CD4-positive, alpha-beta memory T cell (primary cell): ENCODE measurements at places on chromosomes 5 and 9.

DNA sequence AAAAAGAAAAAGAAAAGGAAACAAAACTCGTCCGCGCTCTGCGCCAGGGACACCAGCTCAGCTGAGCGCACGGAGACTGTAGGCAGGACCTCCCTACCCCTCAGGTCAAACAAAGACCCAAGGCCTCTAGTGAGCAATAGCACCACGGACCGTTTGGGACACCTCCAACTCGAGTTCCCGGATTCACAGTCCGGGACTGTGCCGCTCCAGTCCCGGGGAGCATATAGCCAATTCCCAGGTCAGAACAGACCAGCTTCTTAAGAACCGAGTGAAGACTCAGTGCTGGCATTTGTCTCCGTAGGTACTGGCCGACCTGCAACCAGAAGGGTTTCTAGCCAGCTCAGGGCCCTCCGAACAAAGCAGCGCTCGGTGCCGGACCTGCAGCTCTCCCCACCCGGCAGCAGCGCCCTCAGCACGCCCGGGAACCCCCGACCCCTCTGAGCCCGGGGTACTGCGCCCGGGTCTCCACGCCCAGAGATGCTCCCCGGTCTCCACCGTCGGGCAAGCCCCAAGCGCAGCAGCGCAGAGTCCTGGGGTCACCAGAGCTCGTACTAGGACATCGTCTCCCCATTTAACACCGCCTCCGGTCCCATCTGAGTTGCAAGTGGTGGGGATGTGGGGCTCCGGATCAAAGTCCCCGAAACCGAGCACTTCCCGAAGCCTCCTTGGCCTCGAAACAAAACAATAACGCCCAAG, 591 bp downstream of the ABCA1 start:
- DNase-seq = peak; percentile 22

DNA sequence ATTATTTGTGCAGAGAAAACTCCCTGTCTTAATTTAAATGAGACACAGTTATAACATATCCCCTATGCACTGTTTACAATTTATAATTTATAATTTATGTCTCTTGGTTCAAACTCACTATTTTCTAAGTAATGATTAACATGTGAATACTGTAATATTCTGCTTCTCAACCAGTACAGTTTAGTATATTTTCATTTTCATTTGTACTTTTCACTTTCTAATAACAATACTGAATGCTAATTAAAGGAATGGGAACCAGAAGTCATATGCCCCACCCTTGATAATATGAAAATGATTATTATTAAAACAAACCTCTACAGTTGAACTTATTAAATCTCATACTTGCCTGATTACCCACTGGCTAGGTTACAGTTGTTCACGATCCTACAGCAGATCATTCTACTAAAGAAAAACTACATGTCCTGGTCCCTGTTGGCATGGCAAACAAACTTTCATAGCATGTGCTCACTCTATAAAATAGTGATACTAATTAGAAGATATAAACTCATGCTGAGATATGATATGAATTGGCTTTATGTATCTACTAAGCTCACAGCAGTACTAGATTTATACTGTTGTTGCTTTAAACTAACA, 66.4 kb downstream of the POU5F2 start:
- no peak for DNase-seq

- no peak for DNase-seq
Measured at GRCh38 chr5:108762660-108763059, 15.0 kb downstream of the FER start.

DNA sequence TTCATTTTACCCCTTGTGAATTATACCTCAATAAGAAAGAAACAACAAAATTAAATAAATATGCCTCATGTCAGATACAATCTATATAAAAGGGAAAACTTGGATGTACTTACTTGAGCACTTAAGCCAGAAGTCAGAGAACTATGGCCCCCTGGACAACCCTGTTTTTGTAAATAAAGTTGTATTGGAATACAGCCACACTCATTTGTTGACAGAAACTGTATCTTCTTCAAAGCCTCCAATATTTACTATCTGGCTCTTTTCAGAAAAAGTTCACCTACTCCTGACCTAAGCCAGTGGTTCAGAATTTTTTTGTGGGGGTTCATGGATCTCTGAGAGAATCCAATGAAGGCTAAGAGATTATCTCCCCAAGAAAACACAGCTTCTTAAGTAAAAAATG, 45.3 kb upstream of the RASEF start:
- DNase-seq = no peak

DNA sequence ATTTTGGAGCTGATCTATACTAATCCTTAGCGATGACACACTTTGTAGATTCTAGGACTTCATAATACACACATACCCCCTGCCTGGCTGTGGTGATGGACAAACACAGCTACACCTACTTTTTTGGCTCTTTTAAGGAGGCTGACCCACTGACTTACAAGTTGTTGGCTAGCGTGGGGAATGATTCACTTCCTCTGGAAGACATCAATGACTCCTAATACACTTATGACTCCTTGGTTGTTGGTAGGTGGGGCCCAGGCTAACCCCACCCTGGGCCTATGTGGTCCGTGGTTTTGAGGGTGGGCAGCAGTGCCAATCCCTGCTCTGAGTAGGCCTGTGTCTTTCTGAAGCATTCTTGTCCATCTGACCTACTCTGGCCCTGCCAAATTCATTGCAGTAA, 144.4 kb downstream of the SLC12A2 start:
- no peak for DNase-seq

DNA sequence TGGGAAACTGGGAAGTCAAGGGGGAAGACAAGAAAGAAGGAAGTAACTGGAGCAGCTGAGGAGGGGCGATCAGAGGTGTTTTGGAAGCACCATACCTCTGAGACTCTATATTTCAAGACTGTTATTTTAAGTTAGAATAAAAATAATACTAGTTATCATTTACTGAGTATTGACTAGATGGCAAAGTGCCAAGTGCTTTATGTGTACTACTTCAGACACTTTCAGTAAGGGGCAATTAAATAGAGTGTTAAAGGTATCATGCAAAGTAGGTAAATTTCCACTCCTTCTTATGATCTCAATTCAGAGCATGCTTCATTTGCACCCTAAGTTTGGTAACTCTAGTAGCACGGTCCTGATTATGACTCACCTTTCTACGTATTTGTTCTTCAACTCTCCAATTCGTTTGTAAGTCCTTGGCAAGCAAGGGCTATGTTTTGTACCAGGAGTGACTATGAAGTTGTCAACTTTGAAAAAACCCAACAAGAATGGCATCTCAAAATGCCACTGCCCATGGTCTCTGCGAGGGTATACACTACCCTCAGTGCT, 152.4 kb upstream of the RAPGEF1 start:
- DNase-seq = no peak

- no peak for DNase-seq
Measured at GRCh38 chr5:3343211-3343610, 252.4 kb upstream of the IRX1 start.

DNA sequence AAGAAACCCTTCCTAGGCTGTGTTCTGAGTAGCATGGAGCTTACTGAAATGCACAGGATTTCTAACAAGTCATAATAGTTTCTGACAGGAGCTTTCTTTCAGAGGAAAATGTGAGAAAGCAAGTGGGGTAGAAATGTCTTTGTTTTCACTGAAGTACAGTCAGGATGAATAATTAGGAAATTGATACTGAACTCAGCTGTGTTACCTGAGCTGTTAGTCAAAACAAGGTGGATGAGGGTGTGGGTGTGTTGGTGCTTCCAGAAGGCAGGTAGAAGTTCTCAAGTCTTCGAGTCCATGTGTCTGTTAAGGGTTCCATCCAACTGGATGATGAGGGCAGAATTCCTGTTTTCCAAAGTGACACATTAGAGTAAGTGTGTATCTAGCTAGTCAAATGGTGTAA, 122.4 kb downstream of the BASP1 start:
- no peak for DNase-seq

GRCh38 chr9:105198023-105198422, 46.4 kb upstream of the SLC44A1 start:
- DNase-seq = no peak

DNA sequence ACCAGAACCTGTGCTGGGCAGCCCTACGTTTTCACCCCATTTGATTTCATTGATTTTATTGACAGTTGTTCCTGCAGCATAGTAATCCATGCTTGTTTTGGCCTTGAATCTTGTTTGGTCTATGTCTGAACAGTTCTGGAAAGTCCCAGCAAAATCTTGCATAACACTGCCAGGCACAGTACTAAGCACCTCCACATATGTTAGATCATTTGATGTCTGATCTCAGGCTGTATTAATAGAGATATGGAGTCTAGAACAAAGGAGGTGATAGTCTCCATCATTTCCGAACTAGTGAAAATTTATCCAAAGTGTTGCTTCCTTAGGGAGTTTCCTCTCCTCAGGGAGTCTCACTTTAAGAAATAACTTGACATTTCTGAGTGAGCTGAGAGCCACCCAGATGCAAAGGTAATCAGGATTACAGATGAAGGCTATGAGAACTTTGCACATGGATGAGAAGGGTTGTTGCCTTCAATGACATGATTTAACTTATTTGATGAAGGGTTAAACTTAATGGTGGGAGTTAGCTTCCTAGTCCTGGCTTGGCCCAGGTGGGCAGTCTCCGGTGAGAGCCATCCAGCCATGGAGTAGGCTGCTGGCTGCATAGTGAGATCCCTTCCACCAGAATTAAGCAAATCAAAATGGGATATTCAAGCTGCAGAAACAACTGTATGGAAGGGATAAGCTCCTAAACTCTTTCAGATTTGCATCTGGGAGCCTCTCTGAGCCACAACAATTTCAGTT, 173.8 kb upstream of the MVB12B start:
- no peak for DNase-seq

DNA sequence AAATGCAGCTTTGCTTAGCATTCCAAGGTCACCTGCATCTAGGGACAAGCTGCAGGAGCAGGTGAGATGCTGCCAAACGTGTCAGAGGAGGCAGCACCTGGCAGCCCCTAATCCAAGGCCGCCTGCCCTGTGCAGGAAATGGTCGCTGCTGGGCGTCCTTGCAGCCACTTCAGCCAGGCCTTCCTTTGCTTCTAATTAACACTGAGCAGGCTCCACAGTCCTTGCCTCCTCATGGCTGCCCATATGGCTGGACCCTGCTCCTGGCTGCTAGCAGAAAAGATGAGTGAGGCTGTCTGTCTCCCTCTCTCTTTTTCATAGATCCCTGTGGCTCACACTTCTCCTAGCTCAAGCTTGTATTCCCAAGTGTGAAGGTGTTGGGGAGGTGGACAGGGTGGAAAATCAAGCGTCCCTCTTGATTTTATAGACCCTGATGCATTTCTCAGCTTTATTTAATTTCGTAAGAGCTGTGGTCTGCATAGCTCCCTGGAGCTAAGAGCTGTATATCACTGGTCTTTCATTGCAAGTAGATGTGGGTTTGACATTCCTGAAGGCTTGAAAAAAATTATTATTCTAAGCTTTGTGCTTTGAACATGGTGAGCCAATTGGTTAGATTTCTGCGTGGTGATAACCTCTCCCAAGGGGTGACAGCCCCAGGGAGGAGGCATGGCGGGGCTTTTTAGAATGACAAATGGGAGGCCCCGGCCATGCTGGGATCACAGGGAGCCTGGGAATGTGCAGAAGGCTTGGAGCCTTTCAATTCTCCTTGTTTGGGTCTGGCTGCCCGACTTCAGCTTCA, 193.8 kb downstream of the SLIT3 start:
- no peak for DNase-seq

DNA sequence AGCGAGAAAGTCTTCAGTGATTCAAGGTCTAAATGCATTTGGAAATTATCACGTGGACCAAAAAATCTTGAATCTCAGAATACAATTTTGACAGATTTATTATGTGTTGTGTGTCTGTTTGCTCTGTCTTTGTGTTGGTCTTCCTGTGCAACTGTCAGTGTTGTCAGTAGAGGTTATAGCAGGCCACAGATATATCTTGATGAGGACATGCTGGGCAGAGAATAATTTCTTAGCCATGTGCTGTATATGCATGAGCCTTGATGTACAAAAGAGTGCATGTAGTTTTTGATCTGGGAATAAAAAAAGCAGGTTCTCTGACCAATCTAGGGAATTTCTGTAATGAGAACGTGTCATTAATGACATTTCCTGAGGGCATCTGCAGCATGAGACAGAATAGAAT, 57.6 kb downstream of the ZSWIM6 start:
- DNase-seq = no peak

DNA sequence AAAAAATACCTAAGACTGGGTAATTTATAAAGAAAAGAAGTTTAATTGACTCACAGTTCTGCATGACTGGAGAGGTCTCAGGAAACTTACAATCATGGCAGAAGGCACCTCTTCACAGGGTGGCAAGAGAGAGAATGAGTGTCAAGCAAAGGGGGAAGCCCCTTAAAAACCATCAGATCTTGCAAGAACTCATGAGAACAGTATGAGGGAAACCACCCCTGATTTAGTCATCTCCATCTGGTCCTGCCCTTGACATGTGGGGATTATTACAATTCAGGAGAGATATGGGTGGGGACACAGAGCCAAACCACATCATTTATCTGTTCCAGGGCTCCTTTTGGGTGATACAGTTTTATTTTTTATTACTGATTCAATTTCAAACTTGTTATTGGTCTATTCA, 23.2 kb upstream of the ADAMTS16 start:
- DNase-seq = no peak

- DNase-seq = no peak
Measured at GRCh38 chr5:158538506-158539074, 561.1 kb downstream of the EBF1 start.

DNA sequence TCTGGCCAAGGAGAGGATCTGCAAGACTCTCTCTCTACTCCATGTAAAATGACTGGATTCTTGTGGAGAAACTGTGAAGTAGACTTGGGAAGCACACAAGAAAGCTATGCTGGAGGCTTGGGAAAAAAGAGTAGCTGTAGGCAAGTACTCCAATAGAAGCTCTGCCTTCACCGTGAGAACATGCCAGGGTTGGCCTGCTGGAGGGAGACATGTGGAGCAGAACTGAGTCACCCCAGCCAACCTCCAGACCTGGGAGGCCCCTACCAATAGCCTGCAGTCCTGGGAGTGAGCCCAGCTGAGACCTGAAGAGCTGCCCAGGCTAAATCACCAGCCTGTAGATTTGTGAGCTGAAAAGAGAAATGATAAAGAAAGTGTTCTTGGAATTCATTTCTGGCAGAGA, 66.6 kb downstream of the DEPDC1B start:
- DNase-seq = no peak

DNA sequence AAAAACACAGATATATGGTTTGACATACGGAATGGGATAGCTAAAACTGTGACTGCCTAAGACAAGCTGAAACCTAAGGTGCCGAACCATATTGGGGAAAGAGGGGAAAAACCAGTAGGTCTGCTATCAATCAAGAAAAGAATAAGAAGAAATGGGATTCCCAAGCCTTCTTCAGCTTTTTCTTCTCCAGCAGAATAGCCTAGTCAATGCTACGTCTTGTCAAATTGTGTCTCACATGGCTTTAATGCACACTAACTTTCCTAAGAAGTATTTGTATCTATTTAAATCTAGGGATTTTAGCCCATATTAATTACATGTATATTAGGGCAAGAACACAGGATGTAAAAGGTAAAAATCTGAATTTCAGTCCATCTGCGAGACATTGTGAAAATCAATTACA, 797 bp upstream of the FBXO38 start:
- no peak for DNase-seq

DNA sequence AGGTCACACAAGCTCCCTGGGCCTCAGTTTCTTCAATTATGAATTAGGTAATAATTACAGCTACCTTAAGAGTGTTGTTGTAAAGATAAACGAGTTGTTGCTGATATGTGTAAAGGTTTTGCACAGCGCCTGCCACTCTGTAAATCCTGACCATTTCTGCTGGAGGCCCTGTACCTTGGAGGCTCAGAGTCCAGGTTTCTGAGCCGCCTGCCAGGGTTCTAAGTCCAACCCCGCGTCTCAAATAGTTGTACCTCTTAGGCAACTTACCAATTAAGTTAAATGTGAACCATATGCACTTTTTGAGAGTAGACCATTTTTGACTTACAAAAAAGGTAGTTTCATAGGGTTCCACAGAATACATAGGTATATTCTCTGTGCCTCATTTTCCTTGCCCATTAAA, 156.8 kb upstream of the KLF9 start:
- DNase-seq = no peak

- DNase-seq = no peak
Measured at GRCh38 chr5:150085950-150086715, at the start of gene CSF1R. Gene CSF1R (minus strand): TSS chr5:150086554. CDS start chr5:150086427, 127 bp downstream.
